CD8-positive, alpha-beta memory T cell (primary cell): ENCODE measurements at places on chromosomes 11 and 22.
A peak's percentile ranks its signal among the peaks of the same experiment; 100 is the strongest.

- no peak for DNase-seq
- peaks cover 57% of the 10 kb centered on the region for H3K36me3 ChIP-seq
- peaks cover 42% of the 10 kb centered on the region for H3K4me1 ChIP-seq
- H3K4me3 ChIP-seq, result no peak overlapping the region
- H3K27me3 ChIP-seq, result no peaks in the 10 kb centered on the region
These were observed 6.9 kb downstream of the CYTH4 start for GRCh38 chr22:37289156-37289735.

- peak overlapping the region; percentile 98 for H3K27ac ChIP-seq
- H3K4me1 ChIP-seq, result peaks cover 23% of the 10 kb centered on the region
- DNase-seq, result no peak
- H3K36me3 ChIP-seq, result no peaks in the 10 kb centered on the region
These were observed 2.9 kb upstream of the WDR74 start for GRCh38 chr11:62842171-62842741.

DNA sequence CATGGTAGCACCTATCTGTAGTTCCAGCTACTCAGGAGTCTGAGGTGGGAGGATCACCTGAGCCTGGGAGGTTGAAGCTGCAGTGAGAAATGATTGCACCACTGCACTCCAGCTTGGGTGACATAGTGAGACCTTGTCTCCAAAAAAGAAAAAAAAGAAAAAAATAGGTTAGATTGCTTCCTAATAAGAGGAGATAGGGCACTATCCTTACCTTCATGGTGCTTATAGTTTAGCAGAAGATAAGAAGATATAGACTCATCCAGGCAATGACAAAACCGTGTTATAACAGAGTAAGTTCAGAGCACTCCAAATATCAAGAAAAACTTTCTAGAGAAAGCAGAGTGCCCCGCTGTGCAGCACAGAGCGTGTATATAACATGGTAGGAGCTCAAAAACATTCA lies 42.1 kb downstream of the RRP8 start:
- H3K27me3 ChIP-seq, result no peaks in the 10 kb centered on the region
- no peak overlapping the region for H3K4me3 ChIP-seq
- H3K36me3 ChIP-seq, result no peaks in the 10 kb centered on the region
- no peaks in the 10 kb centered on the region for H3K4me1 ChIP-seq
- no peak for DNase-seq

GRCh38 chr11:120389693-120390584 lies 53.7 kb downstream of the ARHGEF12 start:
- H3K4me1 ChIP-seq, result no peaks in the 10 kb centered on the region
- H3K36me3 ChIP-seq, result no peaks in the 10 kb centered on the region
- no peak for DNase-seq

DNA sequence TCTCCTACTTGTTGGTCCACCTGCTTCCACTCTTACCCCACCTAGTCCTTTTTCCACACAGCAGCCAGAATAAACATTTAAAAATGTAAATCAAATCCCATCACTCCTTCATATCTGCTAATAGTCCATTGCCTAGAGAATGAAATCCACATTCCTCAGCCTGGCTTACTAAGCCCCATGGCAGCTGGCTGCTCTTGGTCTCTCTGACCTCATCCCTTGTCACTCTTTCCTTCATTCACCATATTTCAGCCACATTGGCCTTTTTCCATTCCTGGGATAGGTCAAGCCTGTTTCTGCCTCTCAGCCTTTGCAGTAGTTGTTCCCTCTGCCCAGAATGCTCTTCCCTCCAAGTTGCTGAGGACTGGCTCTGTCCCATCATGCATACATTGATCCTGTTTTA lies 512.8 kb downstream of the INSC start:
- no peak overlapping the region for H3K27ac ChIP-seq
- H3K36me3 ChIP-seq, result no peaks in the 10 kb centered on the region
- DNase-seq, result no peak
- H3K27me3 ChIP-seq, result no peaks in the 10 kb centered on the region
- H3K4me3 ChIP-seq, result no peak overlapping the region
- no peaks in the 10 kb centered on the region for H3K4me1 ChIP-seq

- H3K36me3 ChIP-seq, result no peaks in the 10 kb centered on the region
- no peaks in the 10 kb centered on the region for H3K27me3 ChIP-seq
- no peak overlapping the region for H3K27ac ChIP-seq
- no peak for DNase-seq
These were observed 704.1 kb downstream of the LUZP2 start for GRCh38 chr11:25200925-25201324.

DNA sequence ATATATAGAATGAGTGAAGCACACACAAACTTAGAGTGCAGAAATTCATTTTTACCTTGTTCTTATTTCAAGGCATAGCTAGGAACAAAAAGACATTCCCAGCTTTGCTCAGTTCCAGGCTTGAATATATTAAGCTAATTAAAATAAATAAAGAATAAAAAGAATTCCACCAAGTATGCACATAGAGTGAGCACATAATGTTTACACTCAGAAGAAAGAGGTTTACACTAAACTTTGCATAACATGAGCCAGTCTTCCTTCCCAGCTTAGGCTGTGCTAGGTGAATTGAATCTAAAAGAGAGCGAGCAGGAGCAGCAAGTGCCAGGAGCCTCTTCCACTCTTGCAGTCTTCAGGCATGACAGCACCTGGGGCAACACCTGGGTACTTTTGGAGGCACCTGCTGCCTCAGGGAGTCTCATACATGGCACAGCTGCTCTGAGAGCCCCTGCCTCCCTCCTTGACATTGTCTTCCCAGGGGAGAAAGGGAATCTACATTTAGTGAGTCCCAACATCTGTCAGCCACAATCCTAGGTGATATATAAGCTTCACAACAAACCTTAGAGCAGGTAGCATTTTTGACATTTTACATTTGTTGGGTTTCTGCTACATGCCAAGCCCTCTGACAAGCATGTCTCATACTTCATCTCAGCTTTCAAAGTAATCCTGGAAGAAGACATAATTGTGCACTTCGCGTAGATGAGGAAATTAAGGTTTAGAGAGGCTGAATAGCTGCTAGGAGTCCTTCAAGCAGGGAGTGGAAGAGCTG lies 732.7 kb upstream of the TENM4 start:
- no peaks in the 10 kb centered on the region for H3K27me3 ChIP-seq
- no peak for DNase-seq
- no peak overlapping the region for H3K27ac ChIP-seq
- H3K4me1 ChIP-seq, result no peaks in the 10 kb centered on the region

- peaks cover 13% of the 10 kb centered on the region for H3K36me3 ChIP-seq
- H3K4me3 ChIP-seq, result no peak overlapping the region
- H3K27me3 ChIP-seq, result no peaks in the 10 kb centered on the region
These were observed 44.0 kb downstream of the PISD start for GRCh38 chr22:31618057-31618456.

GRCh38 chr22:34866495-34867131 lies 199.3 kb upstream of the ISX start:
- no peak overlapping the region for H3K4me3 ChIP-seq
- DNase-seq, result no peak
- H3K27me3 ChIP-seq, result no peaks in the 10 kb centered on the region
- no peaks in the 10 kb centered on the region for H3K4me1 ChIP-seq
- H3K36me3 ChIP-seq, result no peaks in the 10 kb centered on the region
- H3K27ac ChIP-seq, result no peak overlapping the region

DNA sequence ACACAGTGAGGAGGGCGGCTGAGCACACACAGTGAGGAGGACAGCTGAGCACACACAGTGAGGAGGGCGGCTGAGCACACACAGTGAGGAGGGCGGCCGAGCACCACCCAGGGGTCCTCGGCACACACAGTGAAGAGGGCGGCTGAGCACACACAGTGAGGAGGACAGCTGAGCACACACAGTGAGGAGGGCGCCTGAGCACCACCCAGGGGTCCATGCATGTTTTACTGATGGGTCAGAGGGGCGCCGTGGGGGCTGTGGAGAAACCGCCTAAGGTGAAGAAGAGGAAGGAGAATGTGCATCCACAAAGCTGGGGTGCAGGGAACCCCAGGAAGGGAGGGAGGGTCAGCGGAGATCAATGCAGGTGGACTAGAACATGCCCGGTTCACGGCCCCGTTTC lies 461.8 kb downstream of the BRD1 start:
- H3K36me3 ChIP-seq, result no peaks in the 10 kb centered on the region
- no peaks in the 10 kb centered on the region for H3K27me3 ChIP-seq
- no peak overlapping the region for H3K27ac ChIP-seq
- H3K4me1 ChIP-seq, result no peaks in the 10 kb centered on the region

- H3K4me3 ChIP-seq, result no peak overlapping the region
- H3K27me3 ChIP-seq, result no peaks in the 10 kb centered on the region
- H3K4me1 ChIP-seq, result peaks cover 33% of the 10 kb centered on the region
- no peak for DNase-seq
- H3K36me3 ChIP-seq, result no peaks in the 10 kb centered on the region
- H3K27ac ChIP-seq, result no peak overlapping the region
These were observed 21.9 kb upstream of the TMPRSS4 start for GRCh38 chr11:118054712-118055640.

GRCh38 chr11:34445956-34446355 lies 7.2 kb downstream of the CAT start:
- H3K36me3 ChIP-seq, result peaks cover 11% of the 10 kb centered on the region
- no peak for DNase-seq
- no peak overlapping the region for H3K4me3 ChIP-seq
- H3K27me3 ChIP-seq, result no peaks in the 10 kb centered on the region

GRCh38 chr11:115982666-115983065 lies 478.5 kb upstream of the CADM1 start:
- no peak for DNase-seq
- no peaks in the 10 kb centered on the region for H3K27me3 ChIP-seq
- no peaks in the 10 kb centered on the region for H3K36me3 ChIP-seq
- H3K4me1 ChIP-seq, result no peaks in the 10 kb centered on the region

DNA sequence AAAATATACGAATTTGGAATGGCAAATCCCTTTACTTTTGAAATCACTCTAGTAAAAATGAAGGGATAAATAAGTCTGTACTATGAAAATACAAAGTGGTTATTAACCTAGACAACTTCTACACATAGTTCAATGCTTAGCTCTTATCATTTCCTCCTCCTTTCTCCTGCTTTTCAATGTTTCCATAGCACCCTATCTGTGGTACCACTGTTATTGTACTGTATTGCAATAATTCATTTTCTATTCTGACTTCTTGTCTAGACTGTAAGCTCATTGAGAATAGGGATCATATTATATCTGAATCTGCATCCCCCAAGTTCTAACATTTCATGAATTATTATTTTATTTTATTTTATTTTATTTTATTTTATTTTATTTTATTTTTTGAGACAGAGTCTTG lies 251.4 kb downstream of the TTC28 start:
- H3K27me3 ChIP-seq, result no peaks in the 10 kb centered on the region
- no peak overlapping the region for H3K27ac ChIP-seq
- H3K36me3 ChIP-seq, result no peaks in the 10 kb centered on the region

- H3K27ac ChIP-seq, result no peak overlapping the region
- H3K4me1 ChIP-seq, result peaks cover 41% of the 10 kb centered on the region
- no peak overlapping the region for H3K4me3 ChIP-seq
These were observed 6.5 kb downstream of the PI4KA start for GRCh38 chr22:20852076-20852475.

DNA sequence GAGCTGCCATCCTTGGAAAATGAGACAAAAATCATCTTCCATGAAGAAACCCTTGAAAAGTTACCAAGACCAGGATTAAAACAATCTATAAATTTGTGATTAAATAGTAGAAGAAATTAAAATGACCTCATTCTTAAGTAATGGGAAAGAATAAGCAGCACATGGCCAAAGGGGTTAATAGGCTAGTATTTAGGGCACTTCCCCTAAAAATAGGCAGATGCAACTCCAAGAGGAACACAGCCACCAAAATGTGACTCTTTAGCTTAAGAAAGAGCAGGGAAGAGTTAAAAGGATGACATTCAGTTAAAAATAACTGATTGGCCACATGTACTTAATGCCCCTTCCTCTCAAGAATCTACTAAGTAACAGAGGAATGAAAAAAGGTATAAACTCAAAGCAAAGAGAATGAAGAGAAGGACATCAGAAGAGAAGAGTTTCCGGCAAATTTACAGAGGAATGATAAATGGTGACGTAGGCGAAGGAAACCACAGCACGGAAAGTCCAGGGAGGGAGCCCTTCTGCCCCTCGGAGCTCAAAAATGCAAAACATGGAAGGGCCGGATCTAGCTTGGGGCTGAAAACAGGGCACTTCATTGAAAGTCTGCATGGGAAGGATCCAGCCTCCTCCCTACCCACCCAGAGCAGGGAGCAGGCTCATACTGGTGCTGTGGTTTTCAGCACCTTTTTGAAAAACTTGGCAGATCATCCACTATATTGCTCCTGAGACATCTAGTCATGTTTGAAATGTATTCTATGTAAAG lies 17.8 kb downstream of the SCUBE2 start:
- H3K4me3 ChIP-seq, result no peak overlapping the region
- no peaks in the 10 kb centered on the region for H3K27me3 ChIP-seq
- no peak for DNase-seq
- H3K27ac ChIP-seq, result no peak overlapping the region

- no peak overlapping the region for H3K27ac ChIP-seq
- H3K4me3 ChIP-seq, result no peak overlapping the region
- no peak for DNase-seq
- no peaks in the 10 kb centered on the region for H3K4me1 ChIP-seq
- H3K36me3 ChIP-seq, result no peaks in the 10 kb centered on the region
These were observed 89.3 kb downstream of the NAT10 start for GRCh38 chr11:34194576-34195335.

DNA sequence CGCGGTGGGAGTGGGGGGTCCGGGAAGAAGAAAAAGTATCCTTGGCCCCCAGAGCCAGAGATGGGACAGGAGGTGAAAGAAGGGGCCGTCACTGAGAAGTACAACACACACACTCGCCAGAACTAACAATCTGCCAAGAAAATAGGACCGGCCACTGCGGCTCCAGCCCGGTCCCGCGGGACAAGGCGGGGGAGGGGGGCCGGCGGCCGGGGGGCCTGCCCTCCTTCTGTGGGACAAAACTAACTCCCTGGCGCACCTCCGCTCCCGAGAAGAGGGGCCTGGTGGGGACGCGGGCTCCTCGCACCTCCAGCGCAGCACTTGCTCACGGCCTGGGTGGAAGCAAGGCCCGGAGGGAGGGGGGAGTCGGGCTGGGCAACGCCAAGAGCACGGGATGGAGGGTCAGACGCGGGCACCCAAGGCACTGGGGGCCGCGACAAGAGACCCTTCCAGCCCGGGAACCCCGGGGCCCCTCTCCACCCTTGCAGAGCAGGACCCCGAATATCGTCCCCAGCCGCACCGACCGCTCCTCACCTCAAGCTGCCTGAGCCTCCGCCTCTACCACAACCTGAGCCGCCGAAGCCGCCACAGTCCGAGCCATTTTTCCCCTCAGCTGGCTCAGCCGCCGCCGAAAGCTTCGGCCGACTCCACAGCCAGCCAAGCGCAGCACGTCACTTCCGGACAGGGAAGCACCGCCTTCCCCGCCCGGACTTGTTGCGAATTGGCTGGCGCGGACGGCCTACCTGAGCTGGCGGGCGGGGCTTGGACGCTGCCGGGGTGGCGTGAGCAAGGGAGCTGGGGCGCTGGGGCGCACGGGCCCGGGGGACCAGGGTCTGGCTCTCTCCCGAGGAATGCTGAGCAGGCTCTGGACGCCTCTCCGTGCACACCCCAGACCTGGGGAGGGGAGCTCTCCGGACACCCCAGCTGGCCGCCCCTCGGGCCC lies at the start of gene PIK3C2A:
TSS of gene PIK3C2A (minus strand) at position 670 of the 940 bp plus-strand sequence. CDS start 38,245 bp downstream, outside the sequence.
- H3K36me3 ChIP-seq, result no peaks in the 10 kb centered on the region
- H3K4me3 ChIP-seq, result peak within 1 kb of the TSS; percentile 96
- peaks cover 30% of the 10 kb centered on the region for H3K4me1 ChIP-seq
- peak; percentile 91 for DNase-seq

DNA sequence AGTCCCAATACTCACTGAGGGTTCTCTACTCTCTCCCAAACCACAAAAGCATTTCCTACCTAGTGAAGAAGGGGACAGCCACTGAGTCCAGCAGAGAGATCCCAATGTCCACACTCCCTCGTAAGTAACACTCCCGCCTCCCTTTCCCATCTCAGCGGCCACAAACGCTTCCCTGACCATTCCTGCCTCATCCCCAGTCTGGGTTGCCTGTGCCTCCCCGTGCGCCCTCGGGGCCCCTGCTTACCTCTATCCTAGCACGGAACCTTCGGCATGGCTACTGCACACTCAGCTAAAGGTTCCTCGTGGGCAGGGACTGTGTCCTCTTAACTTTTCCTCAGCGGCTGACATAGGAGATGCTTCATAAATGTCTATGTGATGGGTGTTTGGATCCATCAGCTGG lies 1.5 kb downstream of the UPK2 start:
- DNase-seq, result no peak
- H3K4me3 ChIP-seq, result no peak overlapping the region
- no peaks in the 10 kb centered on the region for H3K27me3 ChIP-seq
